ENCODE measurements at places on chromosomes 7 and 10.

GRCh38 chr10:3813267-3813666 is 28.3 kb upstream of the KLF6 start:
- peak; percentile 65 for DNase-seq

DNA sequence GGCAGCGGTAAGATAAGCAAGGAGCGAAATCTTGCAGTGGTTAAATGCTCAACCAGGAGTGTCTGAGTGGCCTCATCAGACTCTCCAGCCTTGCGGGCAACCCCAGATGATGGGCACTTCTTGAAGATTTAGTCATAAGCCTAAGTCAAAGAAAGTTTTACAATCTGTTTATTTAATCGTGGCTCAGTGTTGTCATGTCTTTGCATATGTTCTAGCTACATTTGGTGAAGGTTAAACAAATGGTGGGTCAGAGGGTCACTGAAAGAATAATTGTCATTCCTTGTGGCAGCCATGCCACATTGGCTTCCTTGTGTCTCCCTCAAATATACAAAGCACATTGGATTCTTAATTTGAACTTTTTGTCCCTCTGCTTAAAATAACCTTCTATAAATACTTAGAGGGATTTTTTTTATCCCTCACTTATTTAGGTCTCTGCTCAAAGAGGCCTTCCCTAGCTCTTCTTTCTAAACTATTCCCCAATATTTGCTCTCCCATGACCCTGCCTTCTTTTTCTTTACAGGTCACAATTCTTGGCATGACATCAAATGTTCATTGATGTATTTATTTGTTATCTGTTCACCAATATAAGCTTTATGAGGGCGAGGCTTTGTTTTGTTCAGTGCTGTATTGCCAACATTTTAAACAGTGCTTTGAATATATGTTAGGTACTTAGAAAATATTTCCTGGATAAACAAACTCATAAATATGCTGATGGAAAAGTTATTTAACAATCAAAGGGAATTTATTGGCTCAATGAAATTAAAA is 68.7 kb downstream of the NEUROD6 start:
- DNase-seq: no peak

GRCh38 chr7:106124186-106124585 is 12.1 kb upstream of the SYPL1 start:
- DNase-seq: no peak

- no peak for DNase-seq
These were observed 149.0 kb downstream of the NRCAM start for GRCh38 chr7:108307194-108307593.

GRCh38 chr10:51638211-51638610 is 61.2 kb downstream of the CSTF2T start:
- no peak for DNase-seq

DNA sequence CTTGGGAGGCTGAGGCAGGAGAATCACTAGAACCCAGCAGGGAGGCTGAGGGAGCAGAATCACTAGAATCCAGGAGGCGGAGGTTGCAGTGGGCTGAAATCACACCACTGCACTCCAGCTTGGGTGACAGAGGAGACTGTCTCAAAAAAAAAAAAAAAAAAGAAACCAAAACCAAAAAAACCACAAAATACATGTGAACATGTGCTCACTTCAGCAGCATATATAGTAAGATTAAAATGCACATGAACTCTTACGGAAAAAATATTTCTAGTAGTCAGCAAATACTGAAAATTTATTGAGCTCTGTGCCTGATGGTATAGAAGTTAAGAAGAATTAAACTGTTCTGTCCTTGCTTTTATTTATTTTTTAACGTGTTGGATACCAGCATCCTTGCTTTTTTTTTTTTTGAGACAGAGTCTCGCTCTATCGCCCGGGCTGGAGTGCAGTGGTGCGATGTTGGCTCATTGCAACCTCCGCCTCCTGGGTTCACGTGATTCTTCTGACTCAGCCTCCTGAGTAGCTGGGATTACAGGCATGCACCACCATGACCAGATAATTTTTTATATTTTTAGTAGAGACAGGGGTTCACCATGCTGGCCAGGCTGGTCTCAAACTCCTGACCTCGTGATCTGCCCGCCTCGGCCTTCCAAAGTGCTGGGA is 9.6 kb upstream of the ZNF487 start:
- DNase-seq: no peak

- DNase-seq: peak; percentile 32
These were observed 83.5 kb downstream of the ADK start for GRCh38 chr10:74234569-74234968.

GRCh38 chr7:21417647-21418046 is 10.2 kb upstream of the SP4 start:
- no peak for DNase-seq

DNA sequence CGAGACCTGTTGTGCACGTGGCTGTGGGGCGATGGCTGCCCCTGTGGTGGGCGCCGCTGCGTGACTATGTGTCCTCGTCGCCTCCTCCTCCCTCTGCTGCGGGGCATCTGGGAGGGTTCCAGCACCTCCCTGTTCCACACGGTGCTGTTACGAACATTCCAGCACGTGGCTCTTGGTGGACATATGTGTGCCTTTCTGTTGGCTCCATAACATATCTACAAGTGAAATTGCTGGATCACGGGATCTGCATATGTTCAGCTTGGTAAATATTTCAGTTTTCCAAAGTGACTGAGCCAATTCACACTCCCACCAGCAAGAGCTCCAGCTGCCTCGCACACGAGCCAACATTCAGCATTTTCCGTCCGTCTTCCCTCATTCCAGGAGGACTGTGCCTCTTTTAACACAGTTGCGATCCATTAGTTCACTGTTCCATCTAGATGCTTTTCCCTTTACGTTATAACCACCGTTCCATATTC is 25.1 kb downstream of the SNX8 start:
- no peak for DNase-seq

DNA sequence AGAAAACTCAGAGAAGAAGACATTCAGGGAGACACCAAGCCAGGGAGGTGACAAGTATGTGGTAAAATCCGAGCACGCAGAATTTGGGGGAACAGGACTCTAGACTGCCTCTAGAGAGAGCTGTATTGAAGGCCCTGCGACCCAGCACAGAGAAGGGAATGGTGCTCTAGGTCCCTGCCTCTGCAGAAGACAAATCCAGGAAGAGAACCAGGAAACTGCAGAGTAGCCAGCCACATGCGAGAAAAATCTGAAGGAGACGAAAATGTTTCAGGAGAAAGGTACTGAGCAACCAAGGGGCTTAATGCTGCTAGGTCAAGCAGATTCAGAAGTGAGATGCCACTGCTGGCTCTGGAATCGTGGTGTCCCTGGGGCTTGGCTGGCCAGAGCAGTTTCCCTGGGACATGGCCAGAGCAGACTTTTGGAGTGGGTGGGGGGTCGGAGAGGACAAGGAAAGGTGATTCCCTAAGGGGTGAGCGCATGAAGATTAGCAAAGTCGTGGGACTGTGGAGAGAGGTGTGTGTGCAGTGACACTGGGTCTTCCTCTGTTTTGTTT is 158.0 kb upstream of the KLF6 start:
- DNase-seq: no peak

DNA sequence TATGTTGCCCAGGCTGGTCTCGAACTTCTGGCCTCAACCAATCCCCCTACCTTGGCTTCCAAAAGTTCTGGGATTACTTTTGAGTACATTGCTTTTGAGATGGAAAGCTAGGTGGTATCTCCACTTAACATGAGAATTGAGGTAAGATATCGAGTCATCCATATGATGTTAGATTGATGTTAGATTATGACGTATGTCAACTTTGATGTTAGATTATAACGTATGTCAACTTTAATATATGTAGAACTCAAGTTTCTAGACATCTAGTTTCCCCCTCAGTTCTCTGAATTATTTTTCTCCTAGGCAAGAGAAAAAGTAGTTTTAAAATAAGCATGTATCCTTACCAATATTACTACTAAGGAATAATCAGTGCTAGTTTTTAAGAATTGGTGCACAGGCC is 20.0 kb downstream of the SHOC2 start:
- DNase-seq: no peak
